CD8-positive, alpha-beta memory T cell (primary cell): ENCODE measurements at places on chromosomes 6 and 20. TPM values are rescaled to one million over a fixed set of nuclear protein-coding genes. Genes with fewer than 3 reads are reported as not detected.
A peak's percentile ranks its signal among the peaks of the same experiment; 100 is the strongest.

DNA sequence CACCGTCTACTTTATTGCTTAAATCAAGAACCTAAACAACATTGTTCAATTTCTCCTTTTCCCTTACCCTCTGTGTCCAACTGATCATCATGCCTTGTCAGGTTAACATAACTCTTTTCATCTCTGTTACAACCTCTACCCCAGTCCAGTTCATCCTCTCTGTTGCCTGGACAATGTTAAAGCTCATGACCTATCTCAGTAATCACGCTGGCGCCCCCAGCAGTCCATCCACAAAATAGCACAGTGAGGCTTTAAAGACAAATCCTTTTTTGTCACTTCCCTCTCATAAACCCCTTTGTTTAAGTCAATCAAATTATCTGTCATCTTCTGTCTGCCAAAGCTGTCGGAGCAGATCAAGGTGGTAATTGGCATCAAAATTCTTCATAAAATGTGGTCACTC is 140.1 kb downstream of the QKI start:
- DNase-seq: peak; percentile 30

DNA sequence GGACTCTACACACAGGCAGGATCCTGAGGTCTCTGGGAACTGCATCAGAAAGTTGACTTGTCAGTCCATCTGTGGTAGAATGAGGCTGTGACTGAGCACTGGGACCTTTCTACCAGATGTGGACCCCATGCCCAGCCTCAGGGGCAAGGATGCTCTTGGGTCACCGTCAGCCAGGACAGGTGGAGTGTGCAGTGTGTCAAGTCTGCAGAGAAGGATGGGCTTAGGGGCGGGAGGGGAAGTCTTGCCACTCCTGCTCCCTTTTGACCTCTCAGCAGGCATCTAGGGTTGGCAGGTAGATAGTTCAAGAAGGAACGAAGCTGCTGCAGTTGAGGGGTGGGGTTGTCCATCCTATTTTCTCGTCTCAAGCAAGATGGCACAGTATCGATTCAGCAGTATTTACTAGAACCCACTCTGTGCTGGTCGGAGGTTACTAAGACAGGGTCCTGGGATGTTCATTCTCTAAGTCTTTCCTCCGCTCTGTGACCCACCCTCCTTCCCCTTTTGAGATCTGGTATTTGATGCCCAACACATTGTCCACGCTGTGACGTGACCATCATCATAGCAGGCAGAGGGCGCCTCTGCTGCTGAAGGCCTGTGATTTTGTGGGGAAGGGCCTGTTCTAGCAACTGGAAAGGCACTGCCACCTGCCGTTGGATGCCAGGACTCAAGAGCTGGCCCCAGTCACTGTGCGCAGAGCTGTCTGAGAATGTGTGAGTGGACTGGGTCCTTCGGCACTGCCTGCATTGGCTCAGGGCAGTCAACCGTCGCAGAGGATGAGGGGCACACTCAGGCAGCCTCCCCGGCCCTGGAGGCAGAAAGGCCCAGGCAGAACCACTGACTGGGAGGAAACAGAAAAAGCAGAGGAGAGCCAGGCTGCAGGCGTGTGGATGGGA is 23.2 kb downstream of the RBCK1 start:
- no peak for DNase-seq

GRCh38 chr6:50818673-50819072 is at the start of gene TFAP2B:
Gene TFAP2B, plus strand, starts transcription at chr6:50818871. Its CDS starts 21 bp downstream, at chr6:50818892.
- no peak for DNase-seq

GRCh38 chr6:112600168-112600567 is 253.0 kb downstream of the RFPL4B start:
- DNase-seq: no peak

- DNase-seq: no peak
These were observed 134.5 kb downstream of the EDN3 start for GRCh38 chr20:59434960-59435359.

DNA sequence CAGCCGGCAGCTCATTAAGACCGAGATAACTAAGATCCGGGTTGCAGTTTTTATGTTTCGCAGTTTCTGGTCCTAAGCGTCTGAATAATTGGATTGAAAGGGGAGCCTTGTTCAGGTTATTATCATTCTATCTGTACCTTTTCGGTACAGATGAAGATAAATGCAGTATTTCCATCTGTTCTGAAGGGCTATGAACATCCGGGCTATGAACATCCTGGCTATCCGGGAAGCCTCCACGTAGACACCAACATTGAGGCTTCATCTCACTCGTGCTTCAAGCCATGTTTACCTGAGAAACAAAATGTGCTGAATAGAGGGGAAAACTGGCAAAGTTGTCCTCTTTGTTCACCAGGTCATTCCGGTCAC is 399 bp upstream of the REPS1 start:
- DNase-seq: no peak

- DNase-seq: no peak
These were observed 54.4 kb downstream of the ADNP start for GRCh38 chr20:50876816-50877215.

DNA sequence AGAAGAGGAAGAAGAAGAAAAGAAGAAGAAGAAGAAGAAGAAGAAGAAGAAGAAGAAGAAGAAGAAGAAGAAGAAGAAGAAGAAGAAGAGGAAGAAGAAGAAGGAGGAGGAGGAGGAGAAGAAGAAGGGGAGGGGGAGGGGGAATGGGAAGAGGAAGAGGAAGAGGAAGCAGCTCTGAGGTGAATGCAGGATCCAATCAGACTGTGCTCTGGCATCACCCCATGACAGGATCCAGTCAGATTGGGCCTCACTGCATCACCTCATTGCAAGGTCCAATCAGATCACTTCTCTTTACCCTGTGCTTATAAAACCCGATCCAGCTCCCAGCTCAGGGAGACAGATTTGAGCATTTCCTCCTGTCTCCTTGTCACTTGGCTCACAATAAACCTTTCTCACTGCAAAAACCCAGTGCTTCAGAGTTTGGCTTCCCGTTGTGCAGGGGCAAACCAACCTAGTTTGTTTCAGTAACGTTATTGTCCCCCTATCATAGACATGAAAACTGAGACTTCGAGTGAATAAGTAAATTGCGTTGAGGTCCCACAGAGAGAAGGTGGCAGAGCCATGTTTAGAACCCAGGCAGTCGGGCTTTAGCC is 28.6 kb upstream of the YWHAB start:
- DNase-seq: no peak

- DNase-seq: no peak
These were observed 7.8 kb upstream of the SIRPG start for GRCh38 chr20:1665345-1665744.

DNA sequence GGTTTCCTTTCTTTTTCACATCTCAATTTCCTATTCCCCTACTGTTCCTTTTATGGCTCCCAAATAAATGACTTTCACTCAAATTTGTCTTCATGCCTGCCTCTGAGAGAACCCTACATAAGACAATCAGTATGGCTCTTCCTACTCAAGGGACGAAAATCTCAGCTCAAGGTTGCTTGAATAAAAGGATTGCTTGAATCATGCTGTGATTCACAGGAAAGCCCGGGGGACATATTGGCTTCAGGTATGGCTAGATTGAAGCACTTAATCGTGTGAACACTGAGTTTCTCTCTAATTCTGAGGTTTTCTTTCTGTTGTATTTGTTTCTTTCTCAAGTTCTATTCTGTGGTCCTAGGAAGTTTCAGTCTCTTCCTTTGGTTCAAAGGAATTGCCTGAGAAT is 140.3 kb upstream of the SULF2 start:
- DNase-seq: no peak

Gene ARMC12
- 0.38 TPM for total RNA-seq

Gene PGC
- total RNA-seq: not detected

Gene IL20RA
- total RNA-seq: not detected

Gene TP53INP2
- total RNA-seq: 3.5 TPM
